ENCODE measurements at places on chromosomes 4 and X. TPM values are rescaled to one million over a fixed set of nuclear protein-coding genes. Genes with fewer than 3 reads are reported as not detected.

The FGB gene
- total RNA-seq: 63.3 TPM

DNA sequence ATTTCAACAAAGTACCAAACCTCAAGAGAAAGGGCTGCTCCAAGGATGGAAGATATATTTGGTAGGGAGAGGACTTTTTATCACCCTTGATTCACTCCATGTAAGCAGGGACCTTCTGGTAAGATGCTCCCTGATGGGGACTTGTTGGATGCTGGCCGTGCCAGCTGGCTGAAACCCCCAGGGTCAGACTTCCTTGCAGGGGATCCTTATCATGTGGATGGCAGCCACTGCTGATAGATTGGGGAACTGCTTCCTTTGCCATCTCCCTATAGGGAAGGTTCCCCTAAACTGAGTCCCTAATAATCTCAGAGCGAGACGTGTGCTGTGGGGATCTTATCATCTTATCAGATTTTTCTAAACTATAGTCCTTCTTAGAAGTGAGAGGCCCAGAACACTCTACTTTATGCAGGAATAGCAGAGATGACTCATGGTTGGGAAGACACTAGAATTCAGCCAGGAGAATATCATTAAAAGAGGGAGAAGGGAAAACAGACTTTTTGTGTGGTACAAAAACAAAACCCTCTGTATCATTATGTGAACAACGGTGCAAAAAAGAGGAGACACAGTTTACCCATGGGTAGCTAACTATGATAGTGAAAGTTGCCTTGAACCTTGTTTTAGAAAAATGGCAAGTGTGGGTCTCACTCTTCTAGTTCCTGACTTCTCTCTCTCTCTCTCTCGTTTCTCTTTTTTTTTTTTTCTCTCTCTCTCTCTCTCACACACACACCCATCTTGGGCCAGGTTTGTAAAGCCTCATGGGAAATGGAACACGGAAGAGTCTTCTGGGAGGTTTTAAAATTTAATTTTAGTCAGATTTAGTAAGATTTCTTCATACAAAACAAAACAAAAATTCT is 16.1 kb downstream of the RHOH start:
- H3K4me3 ChIP-seq: no peak overlapping the region
- no peaks in the 10 kb centered on the region for H3K4me1 ChIP-seq
- no peak overlapping the region for H3K27ac ChIP-seq
- no peaks in the 10 kb centered on the region for H3K27me3 ChIP-seq

GRCh38 chr4:7854697-7855370 is 84.8 kb downstream of the AFAP1 start:
- H3K27me3 ChIP-seq: no peaks in the 10 kb centered on the region
- H3K27ac ChIP-seq: no peak overlapping the region
- H3K4me1 ChIP-seq: peaks cover 9% of the 10 kb centered on the region
- H3K4me3 ChIP-seq: no peak overlapping the region
- DNase-seq: no peak

GRCh38 chrX:330726-331150 is 12.1 kb upstream of the GTPBP6 start:
- H3K4me3 ChIP-seq: no peak overlapping the region
- peaks cover 7% of the 10 kb centered on the region for H3K36me3 ChIP-seq
- H3K4me1 ChIP-seq: no peaks in the 10 kb centered on the region
- H3K27ac ChIP-seq: no peak overlapping the region
- no peak for DNase-seq
- H3K27me3 ChIP-seq: no peaks in the 10 kb centered on the region

The PPEF1 gene
- total RNA-seq: 0.58 TPM

The ZFYVE28 gene
- 3.3 TPM for total RNA-seq

The GAGE12E gene
- total RNA-seq: not detected

GRCh38 chr4:95141361-95141760 is 383.6 kb downstream of the BMPR1B start:
- no peak overlapping the region for H3K27ac ChIP-seq
- peaks cover 39% of the 10 kb centered on the region for H3K36me3 ChIP-seq
- no peak overlapping the region for H3K4me3 ChIP-seq

DNA sequence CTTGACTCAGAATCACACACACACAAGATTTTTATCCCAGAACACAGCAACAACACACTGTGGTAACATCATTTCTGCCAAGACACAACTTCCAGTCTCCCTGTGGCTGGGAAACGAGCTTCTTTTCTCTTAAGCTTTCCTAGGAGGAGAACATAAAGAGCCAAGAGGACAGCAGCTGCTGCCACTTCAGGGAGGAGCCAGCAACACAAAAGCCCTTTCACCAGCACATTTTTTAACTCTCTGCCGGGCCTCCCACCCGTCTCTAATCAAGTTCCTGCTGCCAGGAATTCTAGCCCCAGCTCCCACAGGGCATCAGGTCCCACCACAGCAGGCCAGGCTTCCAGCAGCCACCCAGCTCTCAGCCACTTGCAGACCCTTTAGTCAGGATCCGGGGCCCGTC is 22.4 kb downstream of the FAT1 start:
- H3K4me3 ChIP-seq: peak overlapping the region; percentile 10
- peak overlapping the region; percentile 92 for H3K27ac ChIP-seq
- peaks cover 49% of the 10 kb centered on the region for H3K4me1 ChIP-seq
- no peaks in the 10 kb centered on the region for H3K27me3 ChIP-seq

GRCh38 chr4:3179126-3179706 is 69.7 kb upstream of the MSANTD1 start:
- no peak overlapping the region for H3K4me3 ChIP-seq
- DNase-seq: no peak
- peaks cover 32% of the 10 kb centered on the region for H3K36me3 ChIP-seq

The FAM9C gene
- not detected for total RNA-seq

The TEX13B gene
- not detected for total RNA-seq

The GLRB gene
- total RNA-seq: 11.9 TPM

- H3K4me3 ChIP-seq: no peak overlapping the region
- H3K27ac ChIP-seq: no peak overlapping the region
- H3K27me3 ChIP-seq: no peaks in the 10 kb centered on the region
- no peaks in the 10 kb centered on the region for H3K4me1 ChIP-seq
- DNase-seq: no peak
Measured at GRCh38 chrX:44621078-44621477, 78.4 kb upstream of the FUNDC1 start.

DNA sequence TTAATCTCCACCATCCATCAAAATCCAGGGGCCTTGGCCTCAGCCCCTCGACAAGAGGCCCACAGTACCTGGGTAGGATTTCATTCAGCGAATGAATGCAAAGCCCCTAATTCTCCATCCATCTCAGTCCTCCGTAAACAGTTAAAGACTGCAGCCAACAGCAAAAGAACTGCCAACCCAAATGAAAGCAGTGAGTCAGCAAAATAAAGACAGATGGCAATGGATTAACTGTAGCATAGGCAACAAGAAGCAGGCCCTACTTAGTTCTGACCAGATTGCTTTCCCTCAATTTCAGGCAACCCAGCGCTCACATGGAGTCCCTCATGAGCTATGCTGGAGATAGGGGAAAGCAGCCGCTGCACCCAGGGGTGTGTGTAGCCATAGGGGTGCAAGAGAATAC is 21.4 kb downstream of the PLAC1 start:
- no peak overlapping the region for H3K27ac ChIP-seq
- no peaks in the 10 kb centered on the region for H3K27me3 ChIP-seq
- no peak overlapping the region for H3K4me3 ChIP-seq
- H3K36me3 ChIP-seq: peaks cover 2% of the 10 kb centered on the region
- DNase-seq: no peak

GRCh38 chr4:112897543-112897942 is 151.9 kb upstream of the ANK2 start:
- no peak overlapping the region for H3K4me3 ChIP-seq
- H3K4me1 ChIP-seq: no peaks in the 10 kb centered on the region
- no peak for DNase-seq
- H3K27ac ChIP-seq: no peak overlapping the region
- no peaks in the 10 kb centered on the region for H3K27me3 ChIP-seq
- no peaks in the 10 kb centered on the region for H3K36me3 ChIP-seq

DNA sequence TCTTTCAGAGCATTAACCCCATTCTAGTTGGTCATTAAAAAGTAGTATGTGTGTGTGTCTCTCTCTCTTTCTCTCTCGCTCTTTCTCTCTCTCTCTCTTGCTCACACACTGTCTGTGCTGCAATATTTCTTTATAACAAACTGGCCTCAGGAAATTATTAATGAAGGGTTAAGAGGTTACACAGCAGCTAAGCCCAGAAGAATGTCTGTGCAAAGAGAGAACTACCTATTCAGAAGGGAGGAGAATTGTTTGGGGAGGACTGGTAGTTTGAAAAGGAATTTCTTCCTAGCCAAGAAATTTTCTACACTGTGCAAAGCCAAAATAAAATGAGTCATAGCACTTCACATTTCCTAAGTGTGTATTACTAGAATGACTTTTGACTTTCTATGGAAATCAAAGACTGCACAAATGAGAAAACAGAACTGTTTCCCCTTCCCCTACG is 22.2 kb downstream of the PDGFC start:
- H3K27me3 ChIP-seq: no peaks in the 10 kb centered on the region
- no peak for DNase-seq
- H3K4me1 ChIP-seq: peaks cover 74% of the 10 kb centered on the region
- peak overlapping the region; percentile 85 for H3K27ac ChIP-seq

DNA sequence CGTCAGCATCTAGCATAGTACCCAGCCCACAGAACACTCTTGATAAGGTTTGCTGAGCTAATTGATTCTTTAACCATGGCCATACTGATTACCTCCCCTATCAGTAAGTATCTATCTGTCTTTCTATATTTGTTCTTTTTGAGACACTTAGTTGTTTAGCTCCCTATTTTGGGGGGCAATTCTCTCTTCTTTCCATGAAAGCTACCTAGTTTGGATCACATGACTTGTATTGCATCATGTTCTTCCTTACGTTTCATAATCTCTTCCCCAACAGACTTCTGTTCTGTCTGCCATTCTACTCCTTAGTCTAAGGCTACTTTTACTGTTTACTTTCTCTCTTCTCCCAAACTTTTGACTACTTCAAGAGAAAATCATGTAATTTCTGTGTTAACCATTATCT is 39.0 kb downstream of the TBC1D19 start:
- no peaks in the 10 kb centered on the region for H3K27me3 ChIP-seq
- DNase-seq: no peak
- H3K4me1 ChIP-seq: peaks cover 13% of the 10 kb centered on the region
- H3K36me3 ChIP-seq: peaks cover 20% of the 10 kb centered on the region
- peak overlapping the region; percentile 30 for H3K27ac ChIP-seq
- no peak overlapping the region for H3K4me3 ChIP-seq

The TBC1D19 gene
- 28.8 TPM for total RNA-seq

GRCh38 chr4:153265306-153266047 is 61.2 kb downstream of the TRIM2 start:
- peaks cover 11% of the 10 kb centered on the region for H3K36me3 ChIP-seq
- H3K4me3 ChIP-seq: no peak overlapping the region
- no peaks in the 10 kb centered on the region for H3K27me3 ChIP-seq
- H3K27ac ChIP-seq: no peak overlapping the region

The PDLIM3 gene
- total RNA-seq: 3.2 TPM

- H3K4me3 ChIP-seq: no peak overlapping the region
- H3K36me3 ChIP-seq: no peaks in the 10 kb centered on the region
- no peak overlapping the region for H3K27ac ChIP-seq
- no peaks in the 10 kb centered on the region for H3K27me3 ChIP-seq
- no peak for DNase-seq
Measured at GRCh38 chrX:39196192-39197102, 395.2 kb downstream of the MID1IP1 start.
